H7 (cell line): ENCODE measurements at places on chromosomes 4 and X. TPM values are rescaled to one million over a fixed set of nuclear protein-coding genes. Genes with fewer than 3 reads are reported as not detected.

Gene FAM47A
- not detected in 2 replicates for total RNA-seq

Gene TKTL1
- total RNA-seq: 1.6 TPM in 1 of 2 replicates, not detected in the other

Gene CTAG2
- total RNA-seq: not detected in 2 replicates

Gene NIPAL1
- 1.7 and 2.5 TPM in 2 replicates for total RNA-seq

Gene ZNF157
- total RNA-seq: 0.26 and 0.31 TPM in 2 replicates

Gene GPR173
- 3.4 and 3.6 TPM in 2 replicates for total RNA-seq

Gene ADH1A
- total RNA-seq: not detected in 2 replicates
